LNCaP clone FGC (cell line): ENCODE measurements at places on chromosomes 6 and 20.

DNA sequence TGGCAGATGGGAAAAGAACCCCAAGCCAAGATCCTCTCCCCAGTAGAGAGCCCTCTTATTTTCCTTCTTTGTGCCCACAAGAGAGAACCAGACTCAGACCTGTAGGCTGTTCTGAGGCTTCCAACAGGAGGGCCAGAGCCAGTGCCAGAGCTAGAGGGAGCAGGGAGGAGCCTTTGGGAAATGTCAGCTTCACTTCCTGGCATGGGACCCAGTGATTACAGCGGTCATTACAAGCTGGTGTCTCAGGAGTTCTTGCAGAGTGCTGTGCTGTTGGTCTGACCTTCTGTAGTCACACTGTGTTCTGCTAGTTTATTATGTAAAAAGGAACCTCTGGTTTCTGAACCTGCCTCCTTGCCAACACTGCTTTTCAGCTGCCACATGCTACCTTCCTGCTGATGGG lies 38.9 kb downstream of the STK35 start:
- DNase-seq: peak; percentile 25

DNA sequence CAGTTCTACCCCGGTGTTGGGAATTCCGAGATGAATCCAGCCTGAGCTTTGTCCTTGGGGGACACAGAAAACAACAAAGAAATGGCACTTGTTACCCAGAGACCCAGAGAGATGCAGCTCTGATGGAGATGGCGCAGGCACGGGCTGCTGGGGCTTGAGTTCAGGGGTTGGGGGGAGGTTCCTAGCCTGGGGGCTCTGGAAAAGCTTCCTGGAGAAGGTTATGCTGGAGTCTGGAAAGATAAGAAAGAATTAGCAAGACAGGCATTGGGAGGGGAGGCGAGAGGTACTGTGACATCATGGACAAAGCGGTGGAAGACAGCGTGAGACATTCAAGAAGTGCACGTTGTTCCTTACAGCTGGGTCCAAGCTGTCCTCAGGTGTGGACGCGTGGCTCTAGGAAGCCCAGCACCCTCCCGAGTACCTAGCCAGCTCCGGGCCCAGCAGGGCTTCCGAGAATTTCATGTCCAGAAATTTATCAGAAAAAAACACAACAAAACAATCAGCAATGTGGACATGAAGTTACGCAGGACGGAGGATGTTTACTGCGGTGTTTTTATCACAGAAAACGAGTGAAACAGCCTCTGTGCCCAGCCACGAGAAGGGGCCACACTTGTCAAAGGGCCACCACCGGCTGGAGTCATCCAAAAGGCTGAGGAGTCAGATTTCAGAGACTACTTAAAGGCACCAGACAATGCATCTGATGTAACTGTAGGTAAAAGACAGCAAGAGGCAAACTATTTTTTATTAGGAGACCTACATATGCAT lies 39.5 kb downstream of the C20orf203 start:
- no peak for DNase-seq

DNA sequence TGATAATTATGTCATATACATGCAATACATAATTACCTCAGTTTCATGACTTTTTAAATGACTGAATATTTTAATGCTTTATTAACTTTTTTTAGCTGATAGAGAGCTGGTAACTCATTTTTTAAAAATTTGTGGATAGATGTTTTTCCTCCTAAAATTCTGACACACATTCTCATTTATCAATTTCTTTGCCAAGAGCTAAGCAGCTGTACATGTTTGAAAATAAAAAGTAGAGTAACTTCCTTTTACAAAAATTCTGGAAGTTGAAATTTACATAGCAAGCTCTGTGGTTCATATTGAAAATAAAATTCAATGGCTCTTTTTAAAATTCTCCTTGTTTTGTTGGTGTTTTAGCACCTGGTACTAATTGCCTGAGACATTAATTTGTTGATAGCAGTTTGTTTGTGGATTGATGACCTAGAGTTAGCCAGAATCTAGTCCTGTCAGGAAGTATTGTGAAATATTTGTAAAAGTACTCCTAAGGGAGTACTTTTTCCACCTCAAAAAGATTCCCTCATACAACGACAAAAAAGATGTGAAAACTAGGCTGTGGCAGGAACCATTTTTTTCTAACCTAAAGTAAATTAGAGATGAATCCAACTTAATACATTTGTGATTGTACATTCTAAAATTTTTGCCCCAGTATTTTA lies 621.8 kb downstream of the BCKDHB start:
- no peak for DNase-seq

DNA sequence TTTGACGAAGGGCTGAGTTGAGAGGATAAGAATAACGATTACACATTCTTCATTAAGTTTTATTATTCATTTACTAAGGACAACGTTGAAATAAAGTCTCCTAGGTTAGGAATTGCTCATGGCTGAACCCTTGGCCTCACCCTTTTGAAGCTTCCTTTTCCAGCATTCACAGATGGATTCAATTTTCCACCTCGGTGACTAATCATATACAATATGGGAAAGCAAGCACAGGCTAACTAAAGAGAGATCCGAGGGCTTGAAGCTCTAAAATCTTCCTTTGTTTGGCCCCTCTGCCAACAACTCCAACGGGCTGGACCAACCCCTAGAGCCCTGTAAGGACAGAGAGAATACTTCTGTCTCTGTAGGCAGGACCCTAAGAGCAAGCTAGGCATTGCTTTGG lies 159.5 kb downstream of the SOD2 start:
- DNase-seq: no peak

DNA sequence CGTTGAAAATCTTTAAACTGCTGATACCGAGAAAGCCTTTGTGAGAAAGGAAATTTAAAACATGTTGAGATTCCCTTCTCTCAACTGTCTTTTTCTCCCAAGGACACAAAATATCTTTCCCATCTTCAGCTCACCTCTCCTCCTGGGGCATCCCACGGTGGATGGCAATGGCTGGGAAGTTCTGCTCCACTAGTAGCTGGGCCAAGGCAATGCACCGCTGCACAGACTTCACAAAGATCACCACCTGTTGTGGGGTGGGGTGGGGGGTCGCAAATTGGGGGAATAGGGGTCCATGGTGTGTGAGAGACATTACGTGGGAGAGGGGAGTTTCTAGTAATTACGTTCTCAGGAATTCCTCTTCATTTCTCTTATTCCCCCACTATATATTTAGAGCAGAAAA lies 2.4 kb downstream of the MCCD1 start:
- DNase-seq: no peak

- DNase-seq: no peak
These were observed 648.0 kb upstream of the GJE1 start for GRCh38 chr6:141484711-141485110.

DNA sequence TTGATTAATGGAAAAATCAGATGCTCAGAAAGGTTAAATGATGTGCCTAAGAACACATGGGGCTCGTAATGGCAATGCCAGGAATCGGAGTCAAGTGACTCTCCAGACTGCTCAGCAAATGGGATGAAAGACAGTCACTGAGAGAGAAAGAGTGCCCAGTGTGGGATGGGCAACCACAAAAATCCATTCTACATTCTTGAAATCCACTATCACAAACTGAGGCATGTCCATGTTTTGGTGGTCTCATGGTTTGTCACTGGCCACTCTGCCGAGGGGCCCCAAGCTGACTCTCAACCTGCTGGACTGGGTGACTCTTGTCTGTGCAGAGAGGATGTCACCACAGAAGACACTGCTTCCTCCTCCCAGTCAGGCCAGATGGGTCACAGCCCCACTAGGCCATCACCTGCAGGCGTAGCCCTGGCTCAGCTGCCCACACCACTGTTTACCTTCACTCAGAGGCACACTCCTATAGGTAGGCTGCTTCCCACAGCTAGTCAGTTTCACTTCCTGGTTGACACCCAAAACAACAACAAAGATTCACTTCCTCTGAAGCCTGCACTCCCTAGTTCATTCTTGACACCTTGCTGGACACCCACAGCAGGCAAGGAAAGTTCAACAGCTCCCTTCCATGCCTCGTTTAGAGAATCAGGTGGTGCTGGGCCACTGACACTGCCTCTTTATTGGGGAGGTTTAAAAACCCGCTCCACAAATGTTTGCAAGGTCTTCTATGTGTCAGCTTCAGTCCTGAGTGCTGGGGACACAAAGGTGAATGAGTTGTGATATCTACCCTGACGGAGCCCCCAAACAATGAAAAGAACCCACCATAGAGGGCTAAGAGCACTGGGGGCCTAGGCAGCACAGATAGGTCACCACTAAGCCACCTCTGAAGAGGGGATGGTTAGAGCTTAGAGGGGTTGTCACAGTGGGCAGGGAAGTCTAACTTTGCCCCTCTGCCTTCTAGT lies 21.7 kb downstream of the MAP1LC3A start:
- no peak for DNase-seq

DNA sequence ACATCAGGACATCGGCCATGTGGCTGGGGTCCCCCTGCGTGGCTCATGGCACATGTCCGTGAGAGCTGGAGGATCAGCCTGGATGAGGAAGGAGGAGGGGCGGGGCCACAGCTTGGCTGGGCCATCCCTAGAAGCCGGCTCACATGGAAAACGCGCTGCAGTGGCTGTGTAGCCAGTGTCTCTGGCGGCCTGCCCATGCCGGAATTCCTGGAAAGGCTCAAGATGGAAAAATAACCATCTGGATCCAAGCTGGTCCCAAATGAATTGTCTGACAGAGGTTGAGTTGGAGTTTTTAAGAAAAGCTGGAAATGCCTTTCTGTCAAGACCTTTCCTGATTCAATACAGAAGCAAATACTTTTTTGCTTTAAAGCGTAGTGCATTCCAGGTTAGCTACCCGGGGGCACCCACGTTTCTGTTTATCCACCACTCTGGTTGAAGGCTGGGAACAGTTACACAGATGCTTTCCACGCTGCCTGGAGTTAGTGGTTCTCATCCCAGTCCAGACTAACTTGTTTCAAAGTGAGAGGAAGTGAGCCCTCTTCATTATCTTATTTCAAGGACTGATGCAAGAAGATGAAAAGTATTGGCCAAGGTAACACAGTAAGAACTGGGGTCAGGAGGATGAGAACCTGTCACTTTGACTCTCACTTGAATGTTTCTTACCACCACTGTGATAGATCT lies 99.0 kb downstream of the GMPR start:
- no peak for DNase-seq

DNA sequence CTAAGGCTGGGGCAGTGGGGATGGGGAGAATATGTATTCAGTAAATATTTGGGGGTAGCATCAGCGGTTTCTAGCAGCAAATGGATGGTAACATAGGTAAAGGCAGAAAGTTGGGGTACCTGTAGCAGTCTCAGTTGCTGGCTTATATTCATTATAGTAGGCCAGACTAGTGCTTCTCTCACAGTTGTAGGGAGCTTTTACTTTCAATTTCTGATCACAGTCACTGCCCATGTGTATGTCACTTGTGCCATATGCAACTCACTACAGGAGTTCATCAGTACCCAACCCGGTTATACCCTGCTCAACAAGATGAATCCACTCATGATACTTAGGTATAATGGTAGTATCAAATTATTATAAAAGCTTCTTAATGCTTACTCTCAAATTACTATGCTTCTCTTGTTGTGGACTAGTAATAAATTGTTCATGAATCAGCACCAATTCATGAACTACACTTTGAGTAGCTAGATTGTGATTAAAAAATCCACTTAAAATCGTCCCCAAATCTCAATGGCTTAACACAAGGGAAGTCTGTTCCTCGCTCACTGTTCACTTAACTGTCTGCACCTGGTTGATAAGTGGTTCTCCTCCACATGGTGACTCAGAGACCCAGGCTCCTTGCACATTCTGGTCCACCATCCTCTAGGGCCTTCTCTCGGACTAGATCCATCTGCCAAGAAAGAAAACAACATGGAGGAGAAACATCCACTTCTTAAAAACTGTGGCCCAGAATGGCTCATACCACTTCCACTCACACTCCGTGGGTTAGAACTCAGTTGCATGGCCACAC lies 31.3 kb upstream of the MYLIP start:
- no peak for DNase-seq

DNA sequence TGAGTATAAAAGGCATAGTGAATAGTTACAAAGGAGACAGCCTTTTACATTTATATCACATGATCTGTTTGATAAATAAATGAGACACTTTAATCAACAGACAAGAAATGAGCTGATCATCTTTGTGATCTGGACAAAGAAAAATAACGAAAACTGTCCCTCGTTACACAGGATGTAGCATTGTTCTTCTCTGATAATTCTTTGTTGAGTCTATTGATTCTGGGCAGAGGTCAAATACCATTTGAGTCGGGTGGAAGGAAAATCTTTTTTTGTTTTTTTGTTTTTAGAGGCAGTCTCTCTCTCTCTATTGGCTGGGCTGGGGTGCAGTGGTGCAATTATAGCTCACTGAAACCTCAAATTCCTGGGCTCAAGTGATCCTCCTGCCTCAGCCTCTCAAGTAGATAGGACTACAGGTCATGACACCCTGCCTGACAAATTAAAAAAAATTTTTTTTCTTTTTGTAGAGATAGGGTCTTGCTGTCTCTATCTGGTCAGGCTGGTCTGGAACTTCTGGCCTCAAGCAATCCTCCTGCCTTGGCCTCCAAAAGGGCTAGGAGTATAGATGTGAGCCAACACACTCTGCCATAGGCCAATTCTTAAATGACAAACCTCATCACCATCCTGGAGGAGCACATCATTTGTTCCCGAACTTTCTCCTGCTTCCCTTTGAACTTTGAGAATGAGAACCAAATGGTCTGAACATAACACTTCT lies 41.8 kb downstream of the CCDC170 start:
- DNase-seq: no peak

DNA sequence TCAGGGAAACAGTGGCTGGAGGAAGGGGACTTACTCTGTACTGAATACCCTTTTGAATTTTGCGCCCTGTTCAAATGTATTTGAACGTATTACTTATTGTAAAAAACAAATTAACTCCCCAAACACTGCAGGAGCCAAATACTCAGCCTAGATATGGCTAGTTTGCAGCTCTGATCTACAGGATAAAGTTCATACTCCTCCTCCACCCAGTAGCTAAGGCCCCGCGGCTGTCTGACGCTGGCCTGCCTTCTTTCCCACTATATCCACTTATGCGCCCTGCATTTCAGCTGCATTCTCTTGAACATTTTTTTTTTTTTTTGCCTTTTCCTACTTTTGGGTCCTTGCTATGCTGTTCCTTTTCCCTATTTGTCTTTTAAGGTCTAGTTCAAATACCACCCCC lies 6.5 kb downstream of the GSS start:
- DNase-seq: no peak

GRCh38 chr6:138920906-138921305 lies 67.1 kb downstream of the REPS1 start:
- no peak for DNase-seq

DNA sequence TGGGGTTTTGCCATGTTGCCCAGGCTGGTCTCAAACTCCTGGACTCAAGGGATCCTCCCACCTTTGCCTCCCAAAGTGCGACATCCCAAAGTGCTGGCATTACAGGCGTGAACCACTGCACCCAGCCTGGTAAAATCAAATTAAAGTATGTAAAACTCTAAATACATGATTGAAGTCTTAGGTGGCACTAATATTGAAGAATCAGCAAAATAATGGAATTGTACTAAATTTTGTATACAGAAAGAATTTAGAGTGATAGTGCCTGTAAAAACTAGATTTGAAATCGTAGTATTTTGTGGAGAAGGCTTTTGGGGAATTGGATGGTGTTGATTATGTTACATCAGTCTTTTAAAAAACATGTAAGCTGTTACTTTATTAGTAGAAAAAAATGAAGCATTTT lies 10.0 kb upstream of the PRDM1 start:
- DNase-seq: no peak
